Occipital lobe (tissue), 3 donors: ENCODE measurements at places on chromosomes 6 and 20. TPM values are rescaled to one million over a fixed set of nuclear protein-coding genes. Genes with fewer than 3 reads are reported as not detected.

Gene MICA
- total RNA-seq = 0.31 TPM

Gene PSORS1C2
- total RNA-seq = not detected

GRCh38 chr6:47116086-47116485 is 74.0 kb upstream of the ADGRF1 start:
- no peak for DNase-seq

DNA sequence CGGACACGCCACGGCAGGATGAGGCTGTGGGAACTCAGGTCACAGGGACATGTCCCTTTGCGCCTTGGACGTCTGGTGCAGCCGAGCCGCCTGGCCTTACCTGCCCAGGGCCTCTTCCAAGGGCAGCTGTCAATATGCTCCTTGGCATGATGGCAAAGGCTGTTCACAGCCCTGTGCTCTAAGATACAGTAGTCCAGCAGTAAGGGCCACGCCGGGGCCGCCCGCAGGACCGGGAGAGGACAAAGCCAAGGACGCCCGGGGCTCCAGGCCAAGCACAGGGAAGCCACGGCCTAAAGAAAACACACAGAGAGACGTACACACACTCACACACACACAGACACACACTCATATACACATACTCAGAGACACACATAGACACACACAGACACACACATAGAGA is 13.0 kb downstream of the FOXF2 start:
- DNase-seq = no peak

DNA sequence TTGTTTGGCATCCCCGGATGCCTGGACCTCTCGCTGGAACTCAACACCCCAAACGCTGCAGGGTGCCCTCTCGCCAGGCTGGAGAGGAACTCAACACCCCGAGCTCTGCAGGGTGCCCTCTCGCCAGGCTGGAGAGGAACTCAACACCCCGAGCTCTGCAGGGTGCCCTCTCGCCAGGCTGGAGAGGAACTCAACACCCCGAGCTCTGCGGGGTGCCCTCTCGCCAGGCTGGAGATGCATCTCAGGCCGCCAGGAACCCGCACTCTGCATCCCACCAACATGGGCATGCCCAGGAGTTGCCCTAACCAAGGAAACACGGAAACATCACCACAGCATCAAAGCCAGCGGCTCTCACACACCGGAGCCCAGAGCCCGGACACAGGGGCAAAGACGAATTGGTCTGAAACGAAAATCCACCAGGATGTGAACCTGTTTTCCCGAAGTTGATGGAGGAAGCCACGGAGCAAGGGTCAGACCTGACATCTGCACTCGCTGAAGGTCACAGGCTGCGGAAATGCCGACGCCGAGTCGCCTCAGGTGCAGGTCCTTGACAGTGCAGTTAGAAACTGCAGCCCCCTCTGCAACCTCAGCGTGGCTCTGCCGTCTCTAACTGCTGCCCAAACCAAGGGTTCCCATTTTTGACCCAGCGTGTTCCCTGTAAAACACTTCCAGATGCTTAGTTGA is 37.5 kb downstream of the DLL1 start:
- DNase-seq = no peak

DNA sequence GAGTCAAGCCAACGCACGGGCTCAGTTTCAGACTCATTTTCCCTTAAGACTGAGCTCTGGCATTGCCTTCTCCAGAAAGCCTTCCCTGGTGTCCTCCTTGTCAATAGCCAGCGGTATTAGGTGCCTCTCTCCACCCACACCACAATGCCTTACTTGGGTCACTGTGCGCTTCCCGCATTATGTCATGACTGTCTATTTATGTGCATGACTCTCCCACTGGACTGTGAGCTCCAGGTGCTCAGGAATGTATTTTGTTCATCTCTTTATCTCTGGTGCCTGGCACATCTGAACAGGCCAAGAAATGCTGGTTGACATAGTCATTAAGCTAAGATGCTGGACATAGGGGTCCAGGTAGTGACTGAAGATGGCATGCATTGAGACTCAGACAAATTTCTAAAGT is 42.7 kb downstream of the DAAM2 start:
- no peak for DNase-seq

DNA sequence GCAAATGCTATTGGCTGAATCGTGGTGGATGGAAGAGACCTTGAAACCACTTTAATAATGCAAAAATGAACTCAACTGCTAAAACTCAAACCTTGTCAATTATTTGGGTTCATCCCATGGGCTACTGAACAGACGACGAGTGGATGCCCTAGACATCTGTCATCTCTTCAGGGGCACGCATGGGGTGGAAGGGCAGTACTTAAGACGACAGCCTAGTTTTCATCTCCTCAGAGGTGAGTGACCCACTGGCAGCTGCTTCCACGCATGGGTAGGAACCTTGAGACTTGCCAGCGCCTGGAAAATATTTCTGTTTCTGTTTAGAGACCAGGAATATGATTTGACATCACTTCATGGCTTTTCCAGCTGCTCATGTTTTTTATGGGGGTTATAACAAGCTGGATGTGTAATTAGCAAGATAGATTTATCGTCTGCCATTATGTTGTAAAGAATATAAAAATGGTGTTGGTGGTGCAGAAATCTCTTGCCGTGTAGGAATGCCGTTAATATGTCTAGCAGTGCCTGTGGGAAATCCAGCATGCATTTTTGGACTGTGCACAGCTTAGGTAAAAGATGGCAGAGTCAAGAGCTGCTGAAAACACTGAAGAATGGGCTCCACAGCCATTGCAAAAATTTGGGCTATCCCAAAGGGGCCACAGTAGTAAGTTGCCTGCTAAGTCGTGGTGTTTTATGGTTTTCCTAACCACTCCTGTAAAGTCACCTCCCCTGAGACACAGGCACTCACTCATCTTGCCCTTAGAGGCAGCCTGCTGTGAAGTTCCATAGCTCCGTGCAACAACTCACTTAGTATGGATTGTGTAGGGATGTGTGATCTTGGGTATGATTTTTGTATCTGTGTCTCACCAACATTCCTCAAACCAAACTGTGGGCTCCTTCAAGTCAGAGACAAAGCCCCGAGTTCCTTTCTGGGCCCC is 203.3 kb downstream of the EYA2 start:
- no peak for DNase-seq

DNA sequence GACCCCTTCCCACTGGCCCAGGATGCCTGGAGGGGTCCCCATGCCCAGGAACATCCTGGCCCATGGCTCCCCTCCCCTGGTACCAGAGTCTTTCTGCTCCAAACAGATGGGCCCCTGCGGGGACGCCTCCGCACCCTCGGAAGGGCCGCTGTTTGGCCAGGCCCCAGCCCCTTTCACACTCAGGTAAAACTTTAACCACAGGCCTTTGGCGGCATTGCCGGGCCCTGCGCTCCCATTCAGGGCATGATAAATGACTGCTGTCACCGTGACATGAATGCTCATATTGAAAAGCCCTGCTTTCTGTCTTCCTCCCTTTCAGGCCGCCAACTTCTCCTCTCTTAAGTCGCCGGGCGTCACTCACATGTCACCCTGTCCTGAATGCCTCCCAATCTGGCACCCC is 141.5 kb upstream of the TOP1 start:
- DNase-seq = no peak
